Stimulated activated CD4-positive, alpha-beta T cell treated with anti-CD3 and anti-CD28 coated beads, Interleukin-2, amount 100 ng/mL, for 48 hours (primary cell): ENCODE measurements at places on chromosomes 6 and 20.

GRCh38 chr6:6721606-6722005, 133.1 kb downstream of the LY86 start:
- no peak for DNase-seq

- DNase-seq, result no peak
These were observed 220.4 kb upstream of the ZNF217 start for GRCh38 chr20:53814060-53814459.

GRCh38 chr6:73503027-73503772, 17.6 kb downstream of the EEF1A1 start:
- DNase-seq, result no peak

DNA sequence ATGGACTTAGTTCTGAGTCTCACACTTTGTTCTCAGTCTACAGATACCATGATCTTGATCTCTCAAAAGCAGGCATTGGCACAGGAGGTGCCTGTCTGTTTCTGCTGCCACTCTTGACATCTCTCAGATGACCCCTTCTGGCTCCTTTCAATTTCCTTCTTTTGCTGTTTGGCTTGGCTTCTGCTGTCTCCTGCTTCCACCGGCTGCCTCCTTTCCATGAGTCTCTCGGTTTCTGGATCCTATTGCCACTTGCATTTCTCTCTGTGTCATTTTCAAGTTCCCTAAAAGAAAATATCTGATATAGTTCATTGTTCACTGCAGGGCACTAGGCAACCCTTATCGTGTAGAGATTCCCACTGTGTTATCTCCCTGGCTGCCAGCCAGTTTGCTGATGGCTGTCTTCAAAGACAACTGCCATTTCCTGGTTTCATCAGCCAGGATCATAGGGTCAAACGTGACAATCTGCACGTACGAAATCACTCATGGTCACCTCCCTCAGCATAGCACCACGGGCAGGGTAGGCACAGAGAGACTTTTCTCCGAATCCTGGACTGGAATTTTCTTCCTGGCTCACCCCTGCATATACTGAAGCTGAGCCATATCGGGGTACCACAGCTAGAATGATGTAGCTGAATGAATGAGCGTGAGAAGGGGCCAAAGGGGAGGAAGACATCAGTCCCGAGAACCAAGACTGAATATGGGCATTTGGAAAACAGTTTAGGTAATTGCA, 144.6 kb upstream of the TMEM170B start:
- no peak for DNase-seq

GRCh38 chr20:58708246-58708931, 15.8 kb downstream of the NPEPL1 start:
- no peak for DNase-seq

DNA sequence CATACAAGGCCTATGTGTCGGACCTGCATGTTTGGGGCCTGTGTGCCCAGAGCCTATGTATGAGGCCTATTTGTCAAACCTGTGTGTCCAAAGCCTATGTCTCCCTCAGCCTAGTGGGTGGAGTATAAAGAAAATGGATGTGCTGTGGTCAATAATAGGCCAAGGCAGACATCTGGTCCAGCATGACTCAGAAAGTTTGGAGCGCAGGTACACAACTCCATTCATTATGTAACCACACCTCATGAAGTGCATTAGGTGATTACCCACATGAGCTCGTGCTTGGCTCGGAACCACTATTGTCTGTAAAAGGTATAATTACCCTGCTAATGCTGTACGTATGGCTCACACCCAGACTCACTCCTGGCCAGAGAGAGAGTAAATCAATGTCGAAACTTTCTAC, 302.4 kb upstream of the POU3F2 start:
- DNase-seq, result no peak

DNA sequence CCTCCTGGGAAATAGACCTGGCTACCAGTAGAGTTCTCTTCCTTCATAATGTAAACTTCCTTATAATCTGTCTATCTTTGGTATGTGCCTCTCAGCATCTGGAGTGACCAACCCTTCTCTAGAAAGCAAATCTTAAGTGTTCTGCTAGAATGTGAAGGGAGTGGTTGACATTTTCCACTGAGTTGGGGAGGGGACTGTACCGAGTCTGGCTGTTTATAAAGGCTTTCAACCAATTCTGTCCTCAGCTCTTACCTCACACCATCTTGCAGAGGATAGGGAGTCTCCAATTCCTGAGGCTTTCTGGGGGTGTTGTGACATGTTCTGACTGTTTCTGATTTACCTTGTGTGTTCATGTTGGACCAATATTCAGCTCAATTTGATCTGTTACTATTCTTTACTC, 39.6 kb downstream of the FAM217A start:
- DNase-seq, result no peak

- DNase-seq, result no peak
These were observed 30.0 kb downstream of the PPP1R3G start for GRCh38 chr6:5115168-5115567.

- no peak for DNase-seq
These were observed 102.2 kb upstream of the KCNG1 start for GRCh38 chr20:51125105-51125504.

GRCh38 chr20:15742087-15742486, 831.2 kb downstream of the KIF16B start:
- no peak for DNase-seq

- DNase-seq, result no peak
These were observed 247.9 kb upstream of the BMP2 start for GRCh38 chr20:6519556-6519955.

DNA sequence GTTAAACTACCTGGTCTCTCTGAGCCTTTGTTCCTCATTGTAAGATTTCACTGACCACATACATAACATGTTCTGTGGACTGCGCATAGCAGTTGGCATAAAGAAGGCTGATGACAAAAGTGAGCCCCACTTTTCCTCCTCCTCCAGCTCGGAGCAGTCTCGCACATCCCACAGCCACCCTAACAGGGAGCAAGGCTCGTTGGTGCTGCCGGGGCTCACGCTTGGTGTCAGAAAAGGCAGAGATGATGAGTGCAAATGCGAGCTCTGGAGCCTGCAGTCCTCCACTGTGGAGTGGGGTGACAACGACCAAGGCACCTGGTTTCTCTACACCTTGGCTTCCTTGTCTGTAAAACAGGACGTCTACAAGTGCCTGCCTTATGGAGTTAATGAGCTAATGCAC, 9.7 kb downstream of the TGM3 start:
- no peak for DNase-seq

- no peak for DNase-seq
These were observed 147.6 kb upstream of the FAM83B start for GRCh38 chr6:54698974-54699373.

DNA sequence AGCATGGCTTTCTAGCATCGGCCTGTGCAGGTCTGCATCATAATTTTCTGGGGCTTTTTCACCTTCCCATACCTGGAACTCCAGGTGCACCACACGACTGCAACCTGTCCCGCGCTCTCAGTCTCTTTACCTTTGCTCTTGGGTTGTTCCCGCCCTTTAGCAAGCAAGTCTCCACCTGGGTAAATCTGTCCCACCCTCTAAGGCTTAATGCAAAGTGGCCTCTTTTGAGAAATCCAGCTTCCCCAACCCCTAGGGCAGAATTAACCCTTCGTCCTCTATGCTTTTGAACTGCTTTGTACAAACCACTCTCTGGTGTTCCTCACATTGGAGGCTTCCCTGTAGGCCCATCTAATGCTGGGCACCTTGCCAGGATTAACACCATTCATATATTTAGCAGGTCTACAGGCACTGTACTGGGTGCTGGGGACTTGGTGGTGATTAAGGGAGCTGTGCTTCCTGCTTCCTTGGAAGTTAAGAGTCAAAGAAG, 2.8 kb downstream of the ITPR3 start:
- DNase-seq, result no peak

GRCh38 chr6:44858998-44859397, 469.1 kb upstream of the RUNX2 start:
- no peak for DNase-seq

- DNase-seq, result no peak
These were observed 8.8 kb downstream of the MYL9 start for GRCh38 chr20:36549942-36550789.

DNA sequence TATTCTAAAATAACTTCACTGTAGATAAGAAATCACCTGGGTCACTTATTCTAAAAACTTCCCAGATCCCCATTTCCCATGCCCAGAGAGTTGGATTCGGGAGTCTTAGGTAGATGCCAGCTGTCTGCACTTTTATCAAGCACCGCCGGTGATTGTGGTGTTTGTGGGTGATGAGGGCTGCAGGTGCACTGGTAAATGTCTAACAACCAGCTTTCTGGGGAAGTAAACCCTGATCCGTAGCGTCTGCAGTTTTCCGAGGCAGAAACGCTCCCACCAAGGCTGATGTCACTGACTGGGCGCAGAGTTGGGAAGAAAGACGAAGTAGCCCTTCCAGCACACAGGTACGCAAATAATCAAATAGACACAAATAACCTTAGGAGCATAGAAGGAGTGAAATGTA, 152.2 kb upstream of the KCNG1 start:
- DNase-seq, result no peak

DNA sequence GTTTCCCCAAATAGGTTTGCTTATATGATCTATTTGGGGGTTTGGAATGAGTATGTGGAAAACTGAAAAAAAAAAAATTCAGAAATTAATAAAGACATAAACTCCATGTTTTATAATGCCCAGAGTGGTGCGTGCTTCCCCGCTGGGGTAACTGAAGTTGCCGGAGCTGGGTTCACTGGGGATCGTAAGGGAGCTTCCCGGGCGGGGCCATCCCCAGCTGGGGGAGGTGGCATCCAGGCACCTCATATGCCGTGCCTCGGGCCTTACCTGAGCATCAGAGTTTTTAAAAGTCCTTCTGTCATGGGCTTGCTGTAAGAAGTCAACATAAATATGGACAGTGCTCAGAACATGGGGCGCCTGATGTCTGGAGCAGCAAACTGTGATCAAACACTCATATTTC, 17.9 kb upstream of the RAMACL start:
- DNase-seq, result no peak

DNA sequence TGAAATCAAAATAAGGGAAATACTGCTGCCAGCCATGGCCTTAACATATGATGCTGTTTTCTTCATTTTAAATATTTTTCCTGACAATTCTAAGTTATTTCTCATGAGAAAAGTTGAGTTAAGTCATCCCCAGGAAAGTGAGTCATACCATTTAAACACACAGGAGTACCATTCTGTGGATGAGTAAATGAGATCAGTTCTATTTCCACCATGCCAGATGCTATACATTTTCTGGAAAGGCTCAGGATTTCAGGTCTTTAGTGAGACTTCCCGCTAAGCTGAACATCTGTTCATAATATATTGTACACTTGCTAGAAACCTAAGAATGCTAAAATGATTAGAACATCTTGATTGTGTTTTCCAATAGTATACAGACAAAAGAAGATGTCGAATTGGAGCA, 256.2 kb upstream of the MANEA start:
- DNase-seq, result no peak
